Putamen (tissue), 1 donor: ENCODE measurements at places on chromosomes 5 and 9.

- no peak for DNase-seq
Measured at GRCh38 chr5:61089351-61089750, 72.9 kb downstream of the SMIM15 start.

GRCh38 chr5:112349371-112349770 is 69.7 kb downstream of the EPB41L4A start:
- no peak for DNase-seq

DNA sequence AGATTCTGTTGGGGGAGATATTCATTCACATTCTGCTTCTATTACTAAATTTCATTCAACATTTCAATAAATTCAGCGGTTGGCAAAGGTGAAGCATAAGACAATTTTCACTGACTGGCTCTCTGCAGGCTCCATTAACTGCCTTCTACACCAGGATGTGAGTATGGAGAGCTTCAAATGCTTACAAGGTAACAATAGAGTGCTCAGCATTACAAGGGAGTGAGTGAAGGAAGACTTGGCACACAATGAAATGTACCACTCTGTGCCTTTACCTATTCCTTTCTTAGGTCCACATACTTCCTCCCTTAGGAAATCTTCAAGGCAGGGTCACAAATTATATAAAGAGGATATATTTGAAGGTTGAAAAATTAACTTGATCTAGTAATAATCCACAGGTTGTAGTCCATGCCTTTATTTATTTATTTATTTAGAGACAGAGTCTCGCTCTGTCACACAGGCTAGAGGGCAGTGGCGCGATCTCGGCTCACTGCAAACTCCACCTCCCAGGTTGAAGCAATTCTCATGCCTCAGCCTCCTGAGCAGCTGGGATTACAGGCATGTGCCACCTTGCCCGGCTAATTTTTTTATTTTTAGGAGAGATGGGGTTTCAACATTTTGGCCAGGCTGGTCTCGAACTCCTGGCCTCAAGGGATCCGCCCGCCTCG is 76.6 kb upstream of the FAM169A start:
- DNase-seq, result no peak

- no peak for DNase-seq
Measured at GRCh38 chr5:159161361-159162214, 47.8 kb downstream of the RNF145 start.

DNA sequence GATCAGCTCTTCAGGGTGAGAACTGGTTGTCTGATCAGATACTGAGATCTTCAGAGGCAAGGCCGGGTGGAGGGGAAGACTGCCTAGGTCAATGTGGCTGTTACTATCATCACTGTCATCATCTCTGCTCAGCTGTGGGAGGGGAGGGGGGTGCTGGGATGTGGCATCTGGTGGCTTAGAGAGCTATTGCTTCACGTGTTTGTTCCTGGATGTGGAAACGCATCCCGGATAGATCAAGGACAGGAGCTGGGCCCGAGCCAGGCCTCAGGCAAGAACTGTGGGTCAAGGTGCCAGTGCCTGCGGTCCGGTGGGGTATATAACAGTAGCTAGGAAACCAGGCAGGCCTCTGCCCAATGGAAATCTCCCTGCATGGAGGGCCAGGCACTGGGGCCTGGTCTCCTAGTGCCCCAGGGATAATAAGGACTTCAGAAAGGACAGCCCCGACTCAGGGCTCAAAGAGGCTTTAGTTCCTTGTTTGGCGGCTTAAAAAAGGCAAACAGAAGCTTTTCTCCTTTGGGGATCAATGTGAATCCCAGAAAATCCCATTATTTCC is 30.3 kb upstream of the TIFAB start:
- DNase-seq, result no peak

GRCh38 chr9:135517407-135517822 is 3.8 kb upstream of the LCN1 start:
- DNase-seq, result no peak

DNA sequence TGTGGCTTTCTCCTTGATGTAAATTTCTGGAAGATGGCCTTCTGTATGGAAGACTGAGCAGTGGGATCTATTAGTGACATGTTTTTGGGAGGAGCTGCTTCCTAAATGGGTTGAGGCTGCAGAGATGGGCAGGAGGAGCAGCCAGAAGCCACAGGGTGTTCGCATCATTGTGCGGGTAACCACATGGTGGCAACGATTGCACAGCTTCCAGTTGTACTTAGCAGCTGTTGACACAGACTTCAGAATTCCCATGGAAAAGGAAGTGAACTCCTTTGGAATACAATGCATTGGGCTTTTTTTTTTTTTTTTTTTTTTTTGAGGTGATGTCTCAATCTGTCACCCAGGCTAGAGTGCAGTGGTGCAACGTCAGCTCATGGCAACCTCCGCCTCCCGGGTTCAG is 297.3 kb downstream of the NR3C1 start:
- no peak for DNase-seq

GRCh38 chr5:171523781-171524180 is 104.3 kb downstream of the FGF18 start:
- DNase-seq, result no peak

- DNase-seq, result no peak
Measured at GRCh38 chr5:170463426-170463825, 40.4 kb upstream of the KCNIP1 start.

DNA sequence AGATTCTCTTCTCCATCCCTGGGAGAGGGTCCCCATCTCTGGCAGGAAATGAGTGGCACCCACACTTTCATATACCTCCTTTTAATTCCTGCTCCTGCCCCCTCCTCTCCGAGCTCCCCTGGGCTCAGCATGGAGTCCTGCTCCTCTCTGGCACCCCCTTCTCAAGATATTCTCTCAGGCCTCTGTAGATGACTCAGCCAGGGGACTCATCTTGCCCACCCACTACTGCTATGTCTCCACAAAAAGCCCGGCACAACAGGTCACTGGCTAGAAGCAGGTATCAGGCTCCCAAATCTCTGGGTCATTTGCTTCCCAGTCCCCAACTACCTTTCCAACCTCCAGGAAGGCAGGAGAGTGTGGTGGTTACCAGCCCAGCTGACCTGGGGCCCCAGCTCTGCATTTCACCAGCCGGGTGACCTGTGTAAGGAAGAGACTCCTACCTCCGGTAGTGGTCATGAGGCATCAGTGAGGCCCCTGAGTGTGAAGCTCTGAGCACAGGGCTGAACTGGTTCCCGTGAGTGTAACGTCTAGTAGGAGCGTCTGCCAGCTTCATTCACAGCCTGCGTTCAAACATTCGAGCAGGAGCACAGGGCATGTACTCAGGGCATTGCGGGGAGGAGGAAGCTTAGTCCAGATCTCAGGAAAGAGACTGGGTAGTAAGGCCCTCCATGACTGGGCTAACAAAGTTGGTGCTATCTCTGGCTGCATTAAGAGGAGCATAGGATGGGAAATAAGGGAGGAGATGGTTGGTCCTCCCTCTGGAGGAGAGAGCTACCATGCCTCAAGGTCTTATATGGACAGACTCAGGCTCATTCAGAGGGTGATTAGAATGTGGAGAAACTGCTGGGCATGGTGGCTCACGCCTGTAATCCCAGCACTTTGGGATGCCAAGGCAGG is 63.7 kb downstream of the LMX1B start:
- no peak for DNase-seq

GRCh38 chr5:72328172-72328571 is 8.0 kb downstream of the PTCD2 start:
- peak; percentile 74 for DNase-seq

GRCh38 chr5:154514331-154514730 is 36.3 kb upstream of the HAND1 start:
- no peak for DNase-seq

- DNase-seq, result no peak
Measured at GRCh38 chr9:130319300-130319699, 53.7 kb downstream of the HMCN2 start.

DNA sequence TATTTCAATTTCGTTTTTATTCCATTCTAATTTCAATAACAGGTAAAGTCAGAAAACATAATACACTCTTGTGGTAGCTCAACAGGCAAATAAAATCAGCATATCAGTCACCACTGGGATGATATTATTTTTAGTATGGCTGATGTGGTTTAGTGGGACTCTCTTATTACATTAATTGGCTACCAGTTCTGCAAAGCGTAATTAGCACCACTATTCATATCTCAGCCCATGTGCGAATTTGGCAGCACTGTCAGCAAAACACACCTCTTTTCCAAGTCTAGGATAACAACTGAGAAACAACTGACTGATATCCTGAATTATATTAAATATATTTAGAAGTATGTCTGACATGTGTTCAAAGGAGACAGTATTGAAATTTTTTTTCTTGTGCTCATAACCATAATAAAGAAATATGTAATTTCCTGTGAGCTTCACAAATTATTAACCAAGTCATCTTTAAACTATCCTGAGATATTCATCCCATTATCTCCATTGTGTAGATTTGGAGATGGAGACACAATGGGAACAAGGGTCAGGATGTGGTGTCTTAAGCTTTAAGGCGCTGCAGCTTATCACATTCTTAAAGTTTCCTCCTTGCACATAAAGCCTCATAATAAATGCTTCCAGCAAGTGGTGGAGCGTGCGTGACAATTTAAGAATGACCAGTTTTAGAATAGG is 212.4 kb downstream of the TLE1 start:
- DNase-seq, result no peak

GRCh38 chr5:96852759-96853158 is 23.5 kb upstream of the ERAP2 start:
- DNase-seq, result peak; percentile 42

GRCh38 chr5:45277860-45278259 is 418.3 kb downstream of the HCN1 start:
- no peak for DNase-seq

DNA sequence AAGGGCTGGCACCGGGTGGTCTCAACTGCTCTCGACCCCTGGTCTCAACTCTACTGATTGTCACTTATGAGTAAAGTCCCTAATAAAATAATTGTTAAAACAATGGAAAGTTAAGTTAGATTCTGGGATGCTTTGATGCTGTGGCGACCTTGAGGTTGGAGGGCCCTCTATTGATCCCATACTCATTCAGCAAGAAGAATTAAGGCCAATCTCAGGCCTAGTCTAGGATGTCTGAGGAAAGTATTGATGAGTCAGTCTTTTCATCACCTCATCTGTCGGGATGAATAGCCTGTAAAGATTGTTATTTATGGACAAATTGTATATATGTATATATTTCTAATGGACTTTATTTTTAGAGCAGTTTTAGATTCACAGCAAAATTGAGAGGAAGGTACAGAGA is 50.8 kb downstream of the WDR36 start:
- no peak for DNase-seq

DNA sequence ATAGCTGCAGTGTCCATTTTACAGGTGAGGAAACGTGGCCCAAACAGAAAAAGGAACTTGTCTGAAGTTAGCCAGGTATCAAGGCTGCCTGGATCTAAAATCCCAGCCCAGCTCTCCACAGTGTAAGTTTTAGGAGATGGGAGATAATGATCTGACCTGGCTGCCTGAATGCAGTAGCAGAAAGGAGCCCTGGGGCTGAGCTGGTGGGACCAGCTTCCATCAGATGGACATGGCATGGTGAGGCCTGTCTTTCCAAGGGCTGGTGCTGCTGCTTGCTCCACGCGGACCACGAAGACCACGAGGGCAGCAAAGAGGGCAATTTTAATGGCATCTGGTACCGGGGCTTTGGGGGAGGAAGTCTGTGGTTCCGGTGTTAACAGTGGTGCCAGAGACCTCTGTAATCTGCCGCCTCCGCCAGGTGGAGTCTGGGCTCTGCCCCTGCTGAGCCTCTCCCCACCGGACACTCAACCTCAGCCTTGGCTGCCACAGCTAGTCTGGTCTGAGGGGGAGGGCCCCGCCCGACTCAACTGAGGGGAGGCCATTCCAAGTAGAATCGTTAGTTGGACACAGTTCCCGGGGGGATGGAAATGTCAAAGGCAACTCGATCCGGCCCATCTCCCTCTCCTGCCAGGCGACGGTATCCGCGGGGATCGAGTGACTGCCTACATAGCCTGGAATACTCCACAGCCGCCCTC is 650 bp downstream of the MYORG start:
- DNase-seq, result no peak

- no peak for DNase-seq
Measured at GRCh38 chr5:160235731-160236130, 6.4 kb downstream of the FABP6 start.

DNA sequence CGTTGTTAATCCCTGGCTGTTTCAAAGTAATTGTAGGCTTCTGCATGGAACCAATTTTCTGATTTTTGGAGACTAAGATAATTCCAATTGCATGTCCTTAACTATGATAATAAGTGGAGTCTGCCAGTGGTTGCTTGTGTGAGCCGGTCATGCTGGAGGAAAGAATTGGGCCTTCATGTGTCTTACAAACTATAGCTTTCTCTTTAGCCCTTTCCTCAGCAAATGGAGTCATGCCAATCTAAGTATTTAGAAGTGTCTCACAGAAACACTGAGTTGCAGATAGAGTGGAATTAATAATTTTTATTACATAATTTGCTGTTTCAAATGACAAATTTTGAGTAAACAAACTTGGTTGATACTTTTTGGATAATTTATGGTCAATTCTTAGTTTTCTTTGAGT is 200.4 kb downstream of the FBXL7 start:
- no peak for DNase-seq

DNA sequence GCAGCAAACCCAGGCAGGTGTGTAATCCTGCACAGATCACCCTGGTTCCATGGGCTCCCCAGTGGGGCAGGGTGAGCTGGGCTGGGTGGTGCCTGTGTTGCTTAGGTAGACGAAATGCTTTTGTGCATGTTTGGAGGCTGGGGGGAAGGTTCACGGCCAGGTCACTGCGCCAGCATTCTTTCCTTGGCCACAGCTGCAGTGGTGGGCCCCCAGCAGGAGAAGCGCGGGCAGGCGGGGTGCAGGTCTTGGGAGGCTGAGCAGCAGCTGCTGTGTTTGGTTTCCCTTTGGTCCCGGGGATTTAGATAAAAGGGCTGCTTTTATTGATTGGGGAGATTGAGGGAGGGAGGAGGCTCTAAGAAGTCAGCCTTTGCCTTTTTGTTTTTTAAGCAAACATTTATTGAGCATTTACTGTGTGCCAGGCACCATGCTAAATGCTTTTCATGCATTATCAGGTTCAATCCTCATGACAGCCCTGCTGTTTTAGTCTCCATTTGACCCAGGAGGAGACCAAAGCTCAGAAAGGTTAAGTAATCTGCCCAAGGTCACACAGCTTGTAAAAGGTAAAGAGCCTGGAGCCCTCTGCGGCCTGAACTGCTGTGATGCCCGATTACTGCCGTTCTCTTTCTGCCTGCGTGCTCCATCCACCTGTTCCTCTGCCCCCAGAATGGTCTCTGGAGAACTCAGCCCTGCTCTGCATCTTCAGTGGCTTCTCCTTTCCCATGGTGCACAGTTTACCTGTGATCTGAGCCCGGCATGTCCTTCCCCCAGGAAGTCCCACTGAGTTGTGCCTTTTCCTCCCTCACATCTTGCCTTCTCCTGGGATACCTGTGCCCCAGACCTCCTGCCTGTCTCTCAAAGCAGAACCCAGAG is 94.4 kb downstream of the MACROH2A1 start:
- DNase-seq, result no peak

- no peak for DNase-seq
Measured at GRCh38 chr5:129110742-129111141, 16.2 kb downstream of the ISOC1 start.

GRCh38 chr9:2497666-2498400 is 123.8 kb upstream of the VLDLR start:
- DNase-seq, result no peak

GRCh38 chr5:78544561-78545201 is 103.9 kb downstream of the LHFPL2 start:
- no peak for DNase-seq

GRCh38 chr9:105661011-105661410 is 1.2 kb upstream of the TAL2 start:
- peak; percentile 13 for DNase-seq
